ENCODE measurements at places on chromosomes 2 and 18.

GRCh38 chr2:98039085-98039756 is 43.5 kb upstream of the TMEM131 start:
- no peak for DNase-seq

GRCh38 chr18:28153485-28154065 is 23.4 kb downstream of the CDH2 start:
- no peak for DNase-seq

DNA sequence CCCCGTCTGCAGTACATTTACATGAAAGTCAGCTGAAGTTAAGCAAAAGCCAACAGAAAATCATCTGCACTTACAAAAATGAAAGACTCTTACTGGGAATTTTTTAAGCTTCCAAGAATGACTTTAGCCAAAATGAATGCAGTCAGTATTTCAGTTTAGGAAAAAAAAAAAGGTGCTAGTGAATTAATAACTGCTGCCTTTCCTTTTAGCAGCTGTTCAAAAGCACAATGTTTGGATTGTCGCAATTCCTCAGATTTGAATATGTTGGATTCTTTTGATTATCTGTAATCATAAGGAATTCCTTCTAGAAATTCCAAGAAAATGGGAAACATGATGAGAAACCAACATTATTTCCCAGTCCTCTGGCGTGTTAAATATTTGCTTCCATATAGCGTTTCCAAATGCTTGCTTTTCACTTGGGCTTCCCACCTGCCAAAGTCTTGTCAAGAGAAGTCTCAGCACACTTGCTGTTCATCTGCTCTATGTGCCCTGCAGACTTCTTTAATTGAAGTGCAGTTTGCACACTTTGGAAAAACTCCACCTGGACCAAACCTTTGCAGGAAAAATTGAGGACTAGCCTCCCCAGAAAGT is 653.0 kb upstream of the SLC39A10 start:
- DNase-seq, result no peak

GRCh38 chr2:240106765-240107476 is 29.2 kb downstream of the COPS9 start:
- DNase-seq, result no peak

GRCh38 chr2:160364364-160364763 is 129.2 kb downstream of the RBMS1 start:
- no peak for DNase-seq

- DNase-seq, result no peak
These were observed 48.7 kb downstream of the PKP4 start for GRCh38 chr2:158505448-158505934.

- no peak for DNase-seq
These were observed 61.3 kb downstream of the NABP1 start for GRCh38 chr2:191739194-191739593.

DNA sequence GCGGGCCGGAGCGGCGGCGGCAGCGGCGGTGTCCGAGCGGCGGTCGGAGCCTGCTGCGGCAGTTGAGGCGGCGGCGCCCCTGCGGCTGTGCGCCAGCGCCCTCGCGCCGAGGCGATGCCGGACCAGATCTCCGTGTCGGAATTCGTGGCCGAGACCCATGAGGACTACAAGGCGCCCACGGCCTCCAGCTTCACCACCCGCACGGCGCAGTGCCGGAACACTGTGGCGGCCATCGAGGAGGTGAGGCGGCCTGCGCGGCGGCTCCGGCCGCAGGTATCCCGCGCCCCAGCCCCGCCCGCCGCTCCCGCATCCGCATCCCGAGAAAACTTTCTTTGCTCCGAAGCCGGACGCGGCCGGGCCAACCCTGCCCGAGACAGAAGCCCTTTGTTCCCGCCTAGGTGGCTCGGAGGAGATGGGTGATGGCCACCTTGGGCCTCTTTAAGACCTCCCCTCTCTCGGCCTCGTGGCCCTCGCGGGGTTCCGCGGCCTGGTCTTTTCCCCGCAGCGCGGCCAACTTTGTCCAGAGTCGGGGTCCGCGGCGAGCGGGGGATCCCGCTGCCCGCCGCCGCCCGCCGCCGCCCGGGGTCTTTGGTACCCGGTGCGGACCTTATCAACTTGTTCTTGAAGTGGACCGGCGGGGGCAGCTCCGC is 504 bp downstream of the ASAP2 start:
- no peak for DNase-seq

DNA sequence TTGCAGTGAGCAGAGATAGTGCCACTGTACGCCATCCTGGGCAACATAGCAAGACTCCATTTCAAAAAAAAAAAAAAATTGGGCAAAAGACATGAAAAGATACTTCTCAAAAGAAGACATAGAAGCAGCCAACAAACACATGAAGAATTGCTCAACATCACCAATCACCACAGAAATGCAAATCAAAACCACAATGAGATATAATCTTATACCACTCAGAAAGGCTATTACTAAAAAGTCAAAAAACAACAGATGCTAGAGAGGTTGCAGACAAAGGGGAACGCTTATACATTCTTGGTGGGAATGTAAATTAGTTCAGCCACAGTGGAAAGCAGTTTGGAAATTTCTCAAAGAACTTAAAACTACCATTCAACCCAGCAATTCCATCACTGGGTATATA is 43.1 kb upstream of the CHAC2 start:
- DNase-seq, result no peak

DNA sequence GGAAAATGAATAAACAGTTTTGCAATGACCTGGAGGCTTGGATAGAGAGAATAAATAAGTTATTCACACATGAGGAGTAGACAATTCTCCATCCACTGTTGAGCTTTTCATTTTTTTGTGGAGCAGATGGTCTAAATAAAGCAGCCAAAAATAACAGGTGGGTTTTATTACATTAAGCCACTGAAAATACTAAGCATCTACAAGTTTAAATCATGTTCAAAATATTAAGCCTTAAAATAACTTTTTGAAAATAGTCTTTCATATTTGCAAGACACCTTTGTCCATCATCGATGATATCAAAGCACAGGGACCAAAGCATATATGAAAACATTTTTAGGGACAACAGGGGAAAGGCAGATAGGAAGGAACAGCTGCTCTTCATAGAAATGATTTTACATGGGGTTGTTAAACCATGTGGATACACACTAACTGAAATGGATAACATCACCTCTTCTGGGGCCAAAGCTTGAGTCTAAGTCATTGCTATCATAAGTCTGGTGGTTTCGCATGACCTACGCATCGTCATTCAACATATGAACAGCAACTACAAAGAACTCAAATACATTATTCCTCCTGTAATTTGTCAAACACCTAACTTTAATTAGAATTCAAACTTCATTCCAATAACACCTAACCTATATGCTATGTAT is 197.6 kb upstream of the CHST9 start:
- DNase-seq, result no peak

DNA sequence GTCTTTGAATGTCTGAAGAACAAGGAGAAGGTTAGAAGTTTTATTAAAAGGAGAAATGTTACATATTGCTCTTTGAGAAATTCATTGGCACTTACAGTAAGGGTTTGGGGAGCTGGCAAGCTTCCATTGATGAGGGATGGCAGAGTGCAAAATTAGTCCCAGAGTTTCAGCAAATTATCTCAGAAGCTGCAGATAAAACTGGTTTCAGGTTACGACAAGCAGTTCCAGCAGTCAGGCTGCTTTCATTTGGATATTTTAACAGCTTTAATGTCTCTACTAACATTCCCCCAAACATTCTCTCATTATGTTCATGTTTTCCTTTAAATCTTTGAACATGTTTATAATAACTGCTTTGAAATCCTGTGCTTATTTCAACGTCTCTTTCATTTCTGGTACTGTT is 153.1 kb downstream of the TTC27 start:
- DNase-seq, result no peak

GRCh38 chr18:61582202-61582710 is 249.0 kb downstream of the CDH20 start:
- no peak for DNase-seq

DNA sequence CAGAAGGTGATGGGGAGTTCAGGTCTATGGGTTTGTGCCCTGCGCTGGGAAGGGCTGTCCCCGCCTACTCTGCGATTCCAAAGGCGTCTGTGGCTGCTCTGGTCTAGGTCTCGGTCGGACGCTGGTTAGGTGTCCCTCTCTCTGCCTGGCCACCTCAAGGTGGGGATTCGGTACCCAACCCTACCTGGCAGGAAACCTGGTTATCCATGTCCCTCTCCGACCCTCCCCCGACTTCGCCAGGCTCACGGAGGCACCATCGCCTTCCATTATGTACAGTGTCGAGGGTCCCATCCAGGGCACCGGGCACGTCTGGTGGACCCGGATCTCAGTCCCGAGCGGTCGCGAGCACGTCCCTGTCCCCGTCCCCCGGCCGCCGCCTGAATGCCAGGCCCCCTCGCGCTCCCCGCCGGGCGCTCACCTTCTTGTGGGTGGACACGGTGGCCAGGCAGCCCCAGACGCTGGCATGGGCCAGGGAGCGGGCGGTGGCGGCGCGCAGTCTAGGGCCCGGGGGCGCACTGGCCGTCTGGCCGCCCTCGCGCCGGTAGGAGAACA is 628 bp downstream of the CREG2 start:
- no peak for DNase-seq

DNA sequence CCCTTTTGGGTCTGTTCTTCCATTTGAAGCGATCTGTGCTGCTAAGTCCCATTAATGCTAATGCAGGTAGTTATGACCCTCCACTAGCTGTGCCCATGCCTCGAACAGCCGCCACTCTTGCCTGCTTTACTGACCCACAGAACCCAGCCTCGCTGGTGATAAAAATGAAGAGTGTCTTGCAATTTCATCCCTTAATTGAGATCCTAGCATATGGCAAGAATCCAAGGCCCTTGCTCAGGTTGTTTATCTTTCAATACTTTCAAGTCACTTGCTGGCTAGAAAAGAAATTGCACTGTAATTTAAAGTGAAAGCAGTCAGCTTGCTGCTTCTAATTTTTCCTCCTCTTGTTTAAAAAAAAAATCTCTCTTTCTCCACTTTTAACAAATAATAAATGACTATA is 73.6 kb downstream of the ZNF521 start:
- DNase-seq, result no peak

DNA sequence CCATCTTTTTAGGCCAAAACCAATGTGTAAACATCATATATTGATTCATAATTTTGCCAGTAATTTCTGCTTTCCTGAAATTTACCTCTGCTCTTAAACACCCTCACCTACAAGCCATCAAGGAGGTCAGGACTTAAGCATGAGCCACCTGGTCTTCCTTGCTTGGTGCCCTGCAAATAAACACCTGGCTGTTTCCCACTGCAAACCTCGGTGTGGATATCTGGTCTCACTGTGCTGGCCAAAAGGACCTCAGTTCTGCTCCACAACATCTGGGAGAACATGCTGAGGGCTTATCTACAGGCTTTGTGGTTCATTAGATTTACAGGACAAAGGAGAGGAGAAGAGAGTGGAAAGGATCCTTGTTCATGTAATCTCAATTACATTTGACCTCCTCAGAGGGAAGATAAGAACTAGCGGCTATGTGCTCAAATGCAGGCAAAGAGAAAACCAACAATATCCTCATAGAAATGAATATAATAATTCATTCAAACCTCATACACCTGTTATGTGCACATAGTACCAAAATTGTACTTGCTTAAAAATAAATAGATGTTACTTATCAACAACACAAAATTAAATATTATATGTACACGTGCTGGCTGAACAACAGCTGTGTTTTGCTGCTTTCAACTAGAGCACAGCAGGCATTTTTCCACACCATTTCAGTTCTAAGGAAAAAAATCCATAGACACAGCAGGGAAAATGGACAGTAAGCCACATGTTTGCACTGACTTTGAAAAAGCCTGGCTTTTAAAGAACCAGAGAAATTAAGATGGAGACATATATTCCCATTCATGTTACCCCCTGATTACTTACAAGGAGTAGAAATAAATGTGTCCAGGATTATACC is 465.1 kb downstream of the LPIN1 start:
- no peak for DNase-seq

- no peak for DNase-seq
These were observed 184.4 kb downstream of the RTP5 start for GRCh38 chr2:242053921-242054320.

DNA sequence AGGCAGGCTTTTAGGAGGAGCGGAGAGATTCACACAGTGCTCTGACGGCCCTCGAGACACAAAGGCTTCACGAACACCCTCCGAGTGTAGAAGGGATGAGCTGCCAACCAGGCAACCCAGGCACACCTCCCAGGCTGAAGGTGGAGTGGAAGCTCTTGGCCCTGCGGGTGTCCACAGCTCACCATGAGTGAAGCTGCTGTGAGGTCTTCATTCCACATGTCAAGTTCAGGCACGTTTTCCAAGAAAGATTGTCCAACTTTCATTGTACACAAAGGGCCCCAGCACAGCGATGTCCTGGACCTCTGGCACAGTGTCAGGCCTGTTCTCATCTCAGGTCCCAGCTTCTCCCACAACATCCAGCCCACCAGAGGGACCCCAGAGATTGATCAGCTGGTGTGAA is 13.4 kb downstream of the PARD6G start:
- DNase-seq, result no peak

DNA sequence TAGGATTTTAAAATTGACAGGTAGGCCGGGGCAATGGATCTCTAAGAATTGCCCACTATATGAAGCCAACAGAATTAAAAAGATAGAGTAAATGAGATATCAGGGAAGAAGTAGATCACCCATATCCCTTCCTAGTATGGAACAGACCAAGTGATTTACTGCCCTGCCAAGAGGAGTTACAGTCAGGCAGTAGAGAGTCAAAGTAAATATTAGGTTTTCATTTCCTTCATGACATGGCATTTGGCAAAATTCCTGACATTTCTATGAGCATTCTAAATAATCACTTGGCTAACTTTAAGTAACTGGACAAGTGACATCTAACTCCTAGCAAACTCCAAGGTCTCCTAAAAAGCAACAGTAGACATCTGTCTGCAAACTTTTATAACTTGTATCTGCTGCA is 33.5 kb downstream of the GALNT5 start:
- DNase-seq, result no peak

DNA sequence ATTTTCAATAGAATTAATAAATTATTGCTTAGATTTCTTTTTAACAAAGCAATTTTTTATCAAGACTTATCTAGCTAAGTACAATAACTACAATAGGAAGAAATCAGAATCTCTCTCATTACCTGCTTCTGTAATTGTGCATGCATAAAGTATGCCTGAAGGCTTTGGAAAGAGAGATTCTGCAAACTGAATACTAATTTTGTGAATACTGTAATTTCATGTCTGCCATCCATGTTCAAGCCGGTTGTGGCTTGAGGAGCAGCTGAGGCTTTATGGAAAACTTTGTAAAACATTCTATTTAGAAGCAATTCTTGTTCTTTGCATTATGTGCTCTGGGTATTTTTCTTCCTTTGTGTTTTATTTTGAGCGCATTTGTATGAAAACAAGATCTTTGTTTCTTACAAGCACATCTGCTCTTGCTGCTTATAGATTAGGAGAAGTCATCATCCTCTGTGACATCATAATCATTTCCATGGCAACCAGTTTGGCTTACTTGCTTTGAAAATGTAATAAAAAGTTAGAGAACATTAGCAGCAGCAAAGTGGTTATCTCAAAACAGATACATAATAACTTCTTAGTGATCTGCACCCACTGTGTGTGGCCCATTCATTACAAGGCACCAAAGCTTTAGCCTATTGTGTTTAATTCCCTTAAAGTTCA is 16.0 kb upstream of the IKZF2 start:
- DNase-seq, result no peak

DNA sequence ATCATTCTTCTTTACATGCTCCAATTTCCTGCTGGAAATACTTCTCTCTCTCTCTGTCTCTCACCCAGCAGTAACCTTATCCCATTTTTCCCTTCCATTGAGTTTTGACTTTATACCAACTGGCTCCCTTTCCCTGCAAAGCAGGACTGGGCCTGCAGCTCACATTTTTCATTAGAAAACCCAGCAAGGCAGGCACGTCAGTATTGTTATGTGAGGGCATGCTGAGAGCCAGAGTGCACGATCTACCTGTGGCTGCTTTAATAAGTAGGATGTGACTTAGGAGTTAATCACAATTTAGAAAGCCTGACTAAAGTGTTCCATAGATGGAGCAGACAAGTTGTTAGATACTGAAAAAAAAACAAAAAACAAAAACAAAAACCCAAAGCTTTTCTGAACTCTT is 5.2 kb upstream of the NDUFV2 start:
- DNase-seq, result no peak
